Cardiac muscle cell (in vitro differentiated cells and primary cell): ENCODE measurements at places on chromosomes 6 and 20.

GRCh38 chr6:34144581-34145160, 1.2 kb downstream of the GRM4 start:
- H3K36me3 ChIP-seq, result no peaks in the 10 kb centered on the region
- H3K4me3 ChIP-seq, result peak overlapping the region; percentile 51
- peaks cover 47% of the 10 kb centered on the region for H3K27me3 ChIP-seq
- DNase-seq, result no peak
- H3K27ac ChIP-seq, result no peak overlapping the region
- H3K4me1 ChIP-seq, result peaks cover 12% of the 10 kb centered on the region

- no peaks in the 10 kb centered on the region for H3K36me3 ChIP-seq
- DNase-seq, result peak; percentile 79
- H3K4me3 ChIP-seq, result no peak overlapping the region
- H3K27me3 ChIP-seq, result no peaks in the 10 kb centered on the region
- H3K4me1 ChIP-seq, result peaks cover 9% of the 10 kb centered on the region
- H3K27ac ChIP-seq, result no peak overlapping the region
These were observed 5.5 kb upstream of the BAK1 start for GRCh38 chr6:33585403-33586107.

DNA sequence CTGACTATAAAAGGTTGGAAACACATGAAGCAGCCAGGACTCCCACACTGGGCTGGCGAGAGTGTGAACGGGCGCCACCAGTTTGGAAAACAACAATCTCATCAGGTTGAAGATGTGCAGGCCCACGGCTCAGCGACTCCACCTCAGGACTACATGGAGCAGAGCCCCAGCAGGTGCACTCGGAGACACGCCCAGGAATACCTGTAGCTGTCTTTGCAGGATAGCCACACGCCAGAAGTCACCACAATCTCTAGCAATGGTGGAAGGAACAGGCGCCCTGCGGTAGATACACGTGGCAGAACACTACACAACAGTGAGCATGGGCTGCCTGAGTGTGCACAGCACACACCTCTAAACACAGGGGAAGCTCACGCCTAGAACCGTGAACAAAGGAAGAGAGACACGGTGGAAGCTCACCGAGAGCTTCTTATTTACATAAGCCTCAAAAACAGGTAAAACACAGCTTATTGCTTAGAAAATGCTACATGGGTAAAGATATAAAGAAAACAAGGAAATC, 28.7 kb upstream of the RPS6KA2 start:
- DNase-seq, result no peak
- no peak overlapping the region for H3K4me3 ChIP-seq
- peaks cover 34% of the 10 kb centered on the region for H3K4me1 ChIP-seq
- peaks cover 40% of the 10 kb centered on the region for H3K27me3 ChIP-seq
- no peaks in the 10 kb centered on the region for H3K36me3 ChIP-seq
- no peak overlapping the region for H3K27ac ChIP-seq

- H3K27ac ChIP-seq, result no peak overlapping the region
- no peaks in the 10 kb centered on the region for H3K36me3 ChIP-seq
- no peaks in the 10 kb centered on the region for H3K27me3 ChIP-seq
- no peak overlapping the region for H3K4me3 ChIP-seq
- H3K4me1 ChIP-seq, result peaks cover 30% of the 10 kb centered on the region
These were observed 102.7 kb downstream of the TSHZ2 start for GRCh38 chr20:53074811-53075314.

- H3K4me3 ChIP-seq, result peak overlapping the region; percentile 94
- peaks cover 13% of the 10 kb centered on the region for H3K4me1 ChIP-seq
- DNase-seq, result no peak
- no peaks in the 10 kb centered on the region for H3K27me3 ChIP-seq
- peak overlapping the region; percentile 100 for H3K27ac ChIP-seq
These were observed 637 bp upstream of the HIVEP2 start for GRCh38 chr6:142945446-142946180.

- H3K4me3 ChIP-seq, result peak overlapping the region; percentile 37
- no peaks in the 10 kb centered on the region for H3K27me3 ChIP-seq
- DNase-seq, result peak; percentile 86
- peaks cover under 1% of the 10 kb centered on the region for H3K4me1 ChIP-seq
These were observed 40.1 kb downstream of the OR2B2 start for GRCh38 chr6:27871924-27872638.

DNA sequence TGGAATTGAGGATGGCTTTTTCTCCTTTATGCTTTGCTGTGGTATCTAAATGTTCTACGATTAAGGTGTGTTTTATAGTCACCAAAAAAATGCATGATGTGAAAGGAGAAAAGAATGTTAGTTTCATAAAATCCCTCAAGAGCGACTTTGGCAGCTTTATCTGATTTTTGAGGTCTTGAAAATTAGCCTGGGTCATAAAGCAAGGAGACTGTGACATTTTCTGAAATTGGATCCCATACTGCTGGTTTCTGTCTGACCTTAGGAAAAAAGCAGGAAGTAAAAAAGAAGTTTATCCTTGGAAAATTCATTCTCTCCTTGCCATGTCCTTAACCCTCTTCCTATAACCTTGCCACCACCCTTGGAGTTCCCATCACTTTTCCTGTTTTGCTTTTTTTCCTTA, 525.3 kb downstream of the CD83 start:
- DNase-seq, result no peak
- no peak overlapping the region for H3K27ac ChIP-seq
- H3K27me3 ChIP-seq, result no peaks in the 10 kb centered on the region

- DNase-seq, result peak; percentile 56
- H3K36me3 ChIP-seq, result no peaks in the 10 kb centered on the region
- no peak overlapping the region for H3K27ac ChIP-seq
- no peaks in the 10 kb centered on the region for H3K4me1 ChIP-seq
- no peak overlapping the region for H3K4me3 ChIP-seq
These were observed 263.2 kb upstream of the NT5E start for GRCh38 chr6:85186546-85187175.

DNA sequence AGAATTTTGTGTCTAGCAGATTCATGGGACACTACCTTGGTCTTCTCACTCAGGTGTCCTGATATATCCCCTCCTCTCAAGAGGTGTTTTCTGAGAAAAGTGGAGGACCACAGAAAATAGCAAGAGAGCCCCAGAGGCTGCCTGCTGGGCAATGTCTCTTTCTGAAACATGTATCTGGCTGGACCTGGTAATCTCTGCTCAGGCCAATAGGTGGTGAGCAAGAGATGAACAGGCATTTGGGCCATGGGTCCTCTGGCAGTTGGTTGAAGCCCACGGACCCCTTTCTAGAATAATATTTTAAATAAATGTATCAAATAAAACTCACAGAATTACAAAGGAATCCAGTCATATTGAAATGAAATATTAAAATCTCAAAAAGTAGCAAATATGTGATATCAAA, 8.8 kb upstream of the THBD start:
- DNase-seq, result no peak
- H3K36me3 ChIP-seq, result no peaks in the 10 kb centered on the region
- H3K4me1 ChIP-seq, result peaks cover 8% of the 10 kb centered on the region
- no peak overlapping the region for H3K4me3 ChIP-seq

- H3K27me3 ChIP-seq, result no peaks in the 10 kb centered on the region
- peak within 1 kb of the TSS; percentile 44 for H3K4me3 ChIP-seq
- H3K27ac ChIP-seq, result peak within 1 kb of the TSS; percentile 7
- no peaks in the 10 kb centered on the region for H3K36me3 ChIP-seq
These were observed at the start of gene SNPH for GRCh38 chr20:1266167-1266973. TSS of gene SNPH (plus strand) at chr20:1266294. CDS start at chr20:1296240, 29,946 bp downstream.

GRCh38 chr6:42185597-42185996, 9.2 kb downstream of the GUCA1B start:
- no peak overlapping the region for H3K27ac ChIP-seq
- no peak overlapping the region for H3K4me3 ChIP-seq
- no peaks in the 10 kb centered on the region for H3K27me3 ChIP-seq
- peak; percentile 21 for DNase-seq

DNA sequence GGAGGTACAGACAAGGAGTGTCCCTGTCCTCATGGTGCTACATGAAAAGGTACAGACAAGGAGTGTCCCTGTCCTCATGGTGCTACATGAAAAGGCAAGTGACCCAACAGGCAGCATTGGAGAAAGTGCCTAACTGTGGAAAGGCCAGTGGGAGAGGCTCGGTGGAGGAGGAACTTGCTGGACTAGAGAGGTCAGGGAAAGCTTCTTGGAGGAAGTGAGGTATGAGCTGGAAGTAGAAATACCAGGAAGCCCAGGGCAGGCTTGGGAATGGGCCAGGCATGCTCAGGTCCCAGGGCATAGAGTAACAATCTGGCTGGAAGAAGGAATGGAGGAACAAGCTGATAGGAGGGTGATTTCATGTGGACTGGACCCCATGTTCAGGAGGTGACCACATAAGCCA, 59.8 kb upstream of the FNDC1 start:
- no peak overlapping the region for H3K27ac ChIP-seq
- H3K36me3 ChIP-seq, result no peaks in the 10 kb centered on the region
- H3K27me3 ChIP-seq, result no peaks in the 10 kb centered on the region
- H3K4me3 ChIP-seq, result no peak overlapping the region

GRCh38 chr20:3632311-3633004, 30.7 kb downstream of the GFRA4 start:
- H3K27me3 ChIP-seq, result no peaks in the 10 kb centered on the region
- no peak overlapping the region for H3K27ac ChIP-seq
- no peak for DNase-seq
- no peaks in the 10 kb centered on the region for H3K36me3 ChIP-seq
- H3K4me3 ChIP-seq, result no peak overlapping the region

GRCh38 chr6:139653111-139653510, 278.7 kb upstream of the CITED2 start:
- peak; percentile 63 for DNase-seq
- peak overlapping the region; percentile 16 for H3K27ac ChIP-seq
- no peak overlapping the region for H3K4me3 ChIP-seq
- H3K36me3 ChIP-seq, result no peaks in the 10 kb centered on the region

DNA sequence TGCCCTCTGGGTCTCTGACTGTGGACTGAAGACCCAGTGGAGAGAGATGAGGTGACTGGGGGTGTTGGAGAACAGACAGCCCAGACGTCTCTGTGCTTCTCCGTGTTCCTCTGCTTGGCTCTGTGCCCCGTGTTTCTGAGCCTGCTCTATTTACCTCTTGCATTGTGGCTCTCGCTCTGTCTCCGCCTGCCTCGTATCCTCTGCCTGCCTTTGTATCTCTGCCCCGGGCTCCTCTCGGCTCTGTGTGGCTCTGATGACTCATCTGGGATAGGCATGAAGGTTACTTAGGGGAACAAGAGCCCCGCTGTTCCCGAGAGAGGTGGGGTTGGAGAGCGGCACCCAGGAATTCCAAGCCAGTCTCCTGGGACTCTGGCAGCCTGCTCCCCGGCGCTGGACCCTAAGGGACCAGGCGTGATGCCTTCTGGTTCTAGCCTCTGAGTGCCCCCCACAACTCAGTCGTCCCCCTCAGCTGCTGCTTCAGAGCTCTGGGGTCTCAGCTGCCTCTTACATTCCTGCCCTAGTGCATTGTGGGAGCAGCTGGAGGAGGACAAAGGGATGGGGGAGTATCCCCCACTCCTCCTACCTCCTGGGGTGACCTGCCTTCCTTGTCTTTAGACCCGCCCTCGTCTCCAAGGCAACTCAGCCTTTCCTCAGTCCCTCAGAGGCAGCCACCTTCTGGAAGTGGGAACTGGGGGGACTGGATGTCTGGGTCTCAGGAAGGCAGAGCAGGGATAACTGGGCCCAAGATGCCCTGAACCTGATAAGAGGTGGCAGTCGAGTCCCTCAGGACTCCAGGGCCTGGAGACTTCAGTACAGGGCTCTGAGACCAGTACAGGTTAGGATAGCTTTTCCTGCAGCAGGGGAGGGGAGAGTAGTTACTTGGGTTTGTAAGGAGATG, 1.9 kb downstream of the DDR1 start:
- H3K36me3 ChIP-seq, result peaks cover 5% of the 10 kb centered on the region
- H3K4me1 ChIP-seq, result peaks cover 45% of the 10 kb centered on the region
- peak overlapping the region; percentile 63 for H3K4me3 ChIP-seq

DNA sequence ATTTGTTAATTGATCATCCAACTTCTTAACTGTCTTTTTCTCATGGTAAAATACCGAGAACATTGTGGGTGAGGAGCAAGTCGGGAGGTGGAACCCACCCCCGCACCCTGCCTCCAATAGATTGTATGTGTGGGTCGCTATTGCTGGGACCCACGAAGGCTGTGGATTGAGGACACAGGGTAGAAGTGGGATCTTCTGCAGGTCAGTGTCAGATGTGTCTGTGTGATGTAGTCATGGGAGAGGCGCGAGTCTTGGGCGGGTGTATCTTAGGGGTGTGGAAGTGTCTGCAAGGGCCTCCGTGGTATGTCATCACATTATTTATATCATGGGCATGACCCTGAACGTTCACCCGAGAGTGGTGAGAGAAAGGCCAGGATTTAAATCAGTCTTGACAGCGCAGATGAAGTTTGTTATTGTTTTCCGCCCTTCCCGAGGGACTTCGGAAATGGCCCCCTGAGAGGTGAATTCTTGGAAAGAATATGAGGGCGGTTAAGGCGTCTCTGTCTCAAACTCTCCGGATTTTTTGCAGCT, 472 bp upstream of the PAQR8 start:
- peak overlapping the region; percentile 84 for H3K27ac ChIP-seq
- no peak for DNase-seq
- H3K27me3 ChIP-seq, result no peaks in the 10 kb centered on the region
- peak overlapping the region; percentile 78 for H3K4me3 ChIP-seq
- no peaks in the 10 kb centered on the region for H3K36me3 ChIP-seq
